NCI-H1930 (cell line): ENCODE measurements at places on chromosomes 7 and 10.
A peak's percentile ranks its signal among the peaks of the same experiment; 100 is the strongest.

- no peak for DNase-seq
Observed at GRCh38 chr10:95350830-95351228, 60.0 kb upstream of the PDLIM1 start.

DNA sequence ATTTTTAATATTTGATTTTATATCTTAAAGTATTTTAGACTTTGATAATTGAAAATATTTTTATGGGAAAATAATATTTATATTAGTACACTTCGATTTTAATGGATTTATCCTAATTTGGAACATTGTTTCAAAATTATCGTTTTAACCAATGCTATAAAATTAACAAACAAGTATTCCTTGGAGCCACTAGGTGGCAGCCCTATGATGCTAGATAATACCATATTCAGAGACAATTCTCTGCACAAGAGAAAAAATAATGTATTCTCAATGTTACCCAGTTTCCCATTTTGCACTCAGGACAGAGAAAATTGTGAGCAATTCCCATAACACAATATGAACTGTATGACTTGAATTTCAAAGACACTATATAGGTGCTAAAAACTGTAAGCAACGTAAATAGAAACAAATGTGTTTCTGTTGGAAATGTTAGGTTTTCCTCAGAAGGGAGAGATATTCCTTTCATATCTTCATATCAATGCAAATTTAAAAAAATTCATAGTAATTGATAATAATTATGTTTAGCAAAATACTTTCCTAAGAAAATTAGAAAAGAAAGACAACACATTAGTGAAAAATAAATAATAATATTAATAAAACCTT, 237.8 kb downstream of the SEMA3E start:
- DNase-seq: peak; percentile 49

DNA sequence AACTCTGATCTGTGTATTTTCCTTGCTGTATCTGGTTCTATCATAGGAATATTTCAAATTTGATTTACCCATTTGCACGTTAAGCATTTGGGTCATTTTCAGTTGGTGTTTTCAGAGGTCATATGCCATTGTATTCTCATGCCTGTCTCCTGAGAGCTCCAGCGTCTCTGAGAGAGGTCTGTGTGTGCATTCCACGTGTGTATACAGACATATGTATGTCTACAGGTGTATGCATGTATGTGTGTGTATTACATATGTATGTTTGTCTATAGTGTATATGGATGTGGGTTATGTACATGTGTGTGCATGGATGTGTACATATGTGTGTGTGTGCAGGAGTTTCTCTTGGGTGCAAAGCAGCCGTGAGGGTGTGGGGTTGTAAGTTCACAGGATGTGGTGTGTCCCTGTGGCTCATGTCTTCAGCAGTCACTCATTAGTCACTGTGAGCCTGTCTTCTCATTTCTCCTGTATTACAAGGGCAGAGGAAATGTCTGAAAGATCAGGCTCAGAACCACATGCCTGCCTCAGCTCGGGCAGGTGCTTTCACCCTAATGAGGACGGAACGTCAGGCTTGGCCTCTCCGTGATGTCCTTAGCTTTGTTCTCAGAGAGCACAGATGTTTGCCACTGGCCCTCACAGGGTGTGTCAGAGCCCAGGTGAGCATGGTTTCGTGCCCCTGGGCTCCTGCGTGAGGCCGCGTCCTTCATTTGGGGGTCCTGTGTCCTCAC, 101.6 kb downstream of the NKX6-2 start:
- DNase-seq: no peak

GRCh38 chr7:54778696-54779540, 19.9 kb upstream of the SEC61G start:
- DNase-seq: no peak

DNA sequence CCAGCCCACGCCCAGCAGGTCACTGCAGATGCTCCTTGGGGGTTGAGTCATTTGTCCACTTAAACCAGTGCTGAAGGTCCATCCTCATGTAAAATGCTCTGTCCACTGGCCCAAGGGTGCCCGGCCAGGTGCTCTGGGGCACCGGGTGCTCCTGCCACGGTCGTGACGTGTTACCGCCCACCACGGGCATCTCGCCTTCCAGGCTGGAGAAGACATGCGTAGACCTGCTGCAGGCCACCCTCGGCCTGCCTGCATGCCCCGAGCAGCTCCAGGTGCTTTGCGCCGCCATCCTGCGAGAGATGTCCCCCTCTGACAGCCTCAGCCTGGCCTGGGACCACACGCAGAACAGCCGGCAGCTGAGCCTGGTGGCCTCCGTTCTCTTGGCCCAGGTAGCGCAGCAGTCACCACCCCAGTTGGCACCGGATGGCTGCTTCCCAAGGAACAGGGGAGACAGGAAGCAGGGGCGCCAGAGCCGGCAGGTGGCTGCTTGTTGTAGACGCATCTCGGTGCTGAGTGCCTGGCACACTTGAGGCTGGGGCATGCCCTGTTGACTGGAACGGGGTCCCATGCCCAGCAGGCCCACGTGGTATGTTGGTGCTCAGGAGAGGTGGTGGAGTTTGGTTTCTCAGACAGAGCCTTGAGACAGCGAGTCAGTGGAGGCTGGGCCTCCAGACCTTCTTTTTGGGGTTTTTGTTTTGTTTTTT, 6.1 kb downstream of the AP5Z1 start:
- no peak for DNase-seq

- no peak for DNase-seq
Observed at GRCh38 chr10:4086131-4086898, 301.3 kb upstream of the KLF6 start.

DNA sequence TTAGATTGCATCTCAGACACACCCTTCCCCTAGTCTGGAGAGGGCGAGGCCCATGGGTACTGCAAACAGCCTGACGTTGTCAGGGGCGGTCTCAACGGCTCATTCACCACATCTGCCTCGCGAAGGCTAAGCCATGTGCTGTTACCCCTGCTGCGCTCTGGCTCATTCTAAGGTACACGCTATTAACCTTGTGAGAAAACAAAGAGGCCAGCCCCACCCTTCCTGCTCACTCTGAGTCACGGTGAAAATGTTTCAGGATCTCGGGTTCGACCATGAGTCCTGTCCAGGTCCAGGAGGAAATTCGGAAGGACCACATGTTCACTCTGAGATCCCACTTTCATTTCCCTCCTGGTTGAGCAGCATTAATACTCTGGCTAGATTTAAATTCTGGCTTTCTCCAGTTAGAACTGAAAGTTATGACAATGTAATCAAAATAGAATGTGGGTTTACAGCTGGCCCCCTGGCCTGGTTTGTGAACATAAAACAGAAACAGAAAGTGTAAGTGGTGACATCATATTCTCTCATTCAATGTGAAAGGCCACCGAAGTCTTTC, 55.2 kb downstream of the EGFR start:
- no peak for DNase-seq

GRCh38 chr7:27994639-27995038, 186.0 kb downstream of the JAZF1 start:
- no peak for DNase-seq

- peak; percentile 13 for DNase-seq
Observed at GRCh38 chr10:102229810-102230263, 3.7 kb downstream of the ELOVL3 start.

DNA sequence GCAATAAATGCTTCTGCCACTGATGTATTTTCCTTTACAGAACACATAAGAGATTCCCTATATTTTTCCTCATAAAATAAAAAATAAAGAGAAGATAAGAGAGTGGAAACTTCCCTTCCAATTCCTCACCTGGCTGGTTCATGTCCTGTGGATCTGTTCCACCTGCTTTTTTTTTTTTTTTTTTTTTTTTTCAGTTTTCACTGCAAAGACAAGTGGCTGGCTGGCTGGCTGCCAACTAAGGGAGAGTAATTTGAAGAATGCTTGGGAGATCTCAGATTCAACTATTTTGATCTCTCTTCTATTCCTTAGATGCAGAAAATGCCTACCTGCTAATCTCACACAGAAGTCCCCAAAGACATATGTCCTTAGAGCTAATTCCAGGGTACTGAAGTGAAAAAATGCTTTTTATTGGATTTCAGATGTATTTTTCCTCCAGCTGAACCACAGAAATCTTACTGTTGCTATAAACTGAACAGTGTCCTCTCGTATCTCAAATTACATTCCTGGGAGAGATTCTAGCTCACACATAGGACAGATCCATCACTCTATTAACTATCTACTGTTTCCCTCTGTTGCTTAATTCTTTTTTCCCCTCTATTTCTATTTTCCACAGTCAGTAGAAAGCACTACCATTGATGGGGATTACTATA, 120.8 kb downstream of the NRCAM start:
- DNase-seq: peak; percentile 20

GRCh38 chr7:107932805-107933204, 41.8 kb downstream of the DLD start:
- DNase-seq: no peak

DNA sequence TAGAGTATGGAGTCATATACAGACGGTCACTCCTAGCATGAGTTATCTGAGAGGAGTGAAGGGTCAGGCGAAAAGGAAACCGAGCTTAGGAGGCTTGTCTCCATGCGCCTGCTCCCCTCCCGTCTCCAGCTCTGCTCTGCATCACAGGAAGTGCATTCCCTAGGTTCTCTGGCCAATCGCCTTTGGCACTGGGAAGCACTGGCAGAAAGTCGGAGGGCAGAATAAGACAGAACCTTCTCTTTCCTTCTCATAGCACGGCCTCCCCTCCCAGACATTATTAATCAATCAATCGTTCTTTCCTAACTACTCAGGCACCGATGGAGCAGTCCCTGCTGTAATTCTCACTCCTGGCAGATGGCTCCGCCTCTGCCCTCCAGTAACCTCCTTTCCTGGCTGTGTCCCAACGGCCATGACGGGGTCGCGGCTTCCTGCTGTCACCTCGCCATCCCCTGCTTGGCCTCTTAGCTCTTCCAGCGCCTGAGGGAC, 177.1 kb downstream of the FRMD4A start:
- DNase-seq: no peak

- no peak for DNase-seq
Observed at GRCh38 chr7:1704811-1705738, 35.0 kb downstream of the ELFN1 start.

GRCh38 chr7:94146408-94146807, 142.3 kb upstream of the BET1 start:
- DNase-seq: no peak

- DNase-seq: no peak
Observed at GRCh38 chr7:48269066-48269465, 97.8 kb downstream of the ABCA13 start.

- DNase-seq: no peak
Observed at GRCh38 chr7:16347827-16348192, 73.5 kb downstream of the CRPPA start.

DNA sequence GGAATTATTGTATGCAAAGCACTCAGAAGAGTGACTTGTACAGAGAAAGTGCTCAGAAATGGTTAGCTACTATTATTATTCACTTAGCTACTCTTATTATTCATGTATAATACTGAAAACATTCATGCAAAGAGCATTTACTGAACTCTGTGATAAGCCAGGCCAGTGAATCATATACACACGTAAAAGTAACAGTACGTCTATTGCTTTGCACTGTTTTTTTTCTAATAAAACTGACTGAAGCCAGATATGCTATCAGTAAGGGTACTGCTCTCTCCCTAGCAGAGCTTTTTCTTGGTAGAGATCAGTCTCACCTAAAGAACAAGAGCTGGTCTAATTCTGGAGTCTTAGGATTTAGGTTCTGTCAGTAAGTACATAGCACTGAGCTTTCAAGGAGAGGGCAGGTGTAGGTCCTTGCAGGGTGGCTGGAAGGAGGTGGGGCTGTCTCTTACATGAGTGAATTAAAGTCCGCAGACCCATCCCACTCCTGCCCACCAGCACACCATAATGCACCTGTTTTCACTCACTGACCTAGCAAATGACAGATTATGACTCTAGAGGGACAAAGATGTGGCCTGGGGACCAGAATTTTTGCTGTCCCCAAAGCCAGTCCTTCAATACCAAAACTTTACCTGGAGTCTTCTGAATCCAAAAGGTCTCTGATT, 145.9 kb downstream of the ARID5B start:
- DNase-seq: no peak

- no peak for DNase-seq
Observed at GRCh38 chr10:46530249-46531186, 25.9 kb downstream of the GPRIN2 start.

- DNase-seq: no peak
Observed at GRCh38 chr7:42886893-42887505, 24.9 kb downstream of the C7orf25 start.

GRCh38 chr7:139588632-139589031, 65.1 kb downstream of the CLEC2L start:
- DNase-seq: no peak

GRCh38 chr10:132624847-132625471, 87.4 kb downstream of the INPP5A start:
- DNase-seq: no peak

GRCh38 chr10:118216020-118216419, 126.1 kb downstream of the FAM204A start:
- DNase-seq: no peak

DNA sequence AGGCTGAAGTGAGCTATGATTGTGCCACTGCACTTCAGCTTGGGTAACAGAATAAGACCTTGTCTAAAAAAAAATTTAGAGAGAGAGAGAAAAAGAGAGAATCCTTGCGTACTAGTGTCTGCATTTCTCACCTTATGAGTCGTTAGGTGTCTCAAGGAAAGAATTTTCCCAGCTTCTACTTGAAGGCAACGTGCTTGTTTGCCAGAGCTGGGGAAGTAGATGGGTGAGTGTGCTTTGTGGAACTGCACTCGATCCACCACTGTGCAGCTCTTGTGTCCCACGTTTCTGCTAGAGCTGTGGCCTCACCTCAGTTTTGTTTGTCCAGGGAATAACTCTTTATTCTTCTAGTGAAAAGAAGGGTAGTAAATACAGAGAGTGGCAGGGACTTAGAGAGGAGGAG, 38.9 kb downstream of the HDAC9 start:
- DNase-seq: no peak

GRCh38 chr10:97784200-97784810, 12.5 kb upstream of the SFRP5 start:
- no peak for DNase-seq

DNA sequence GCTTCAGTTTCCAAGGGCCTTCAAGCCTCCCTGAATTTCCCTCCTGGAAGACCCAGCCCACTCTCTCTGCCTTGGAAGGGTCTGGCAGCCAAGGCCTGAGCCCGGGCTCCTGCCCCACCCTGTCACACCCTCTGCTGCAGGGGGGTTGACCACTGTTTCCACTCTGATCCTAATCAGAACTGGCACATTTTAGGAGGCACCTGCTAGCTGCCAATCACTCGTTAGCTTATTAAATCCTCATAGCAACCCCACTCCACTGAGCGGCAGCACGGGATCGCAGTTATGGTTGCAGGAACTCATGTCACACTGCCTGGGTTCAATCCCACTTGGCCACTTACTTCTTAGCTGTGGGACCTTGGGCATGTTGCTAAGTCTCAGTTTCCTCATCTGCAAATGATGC, 12.9 kb downstream of the HSPB1 start:
- no peak for DNase-seq

DNA sequence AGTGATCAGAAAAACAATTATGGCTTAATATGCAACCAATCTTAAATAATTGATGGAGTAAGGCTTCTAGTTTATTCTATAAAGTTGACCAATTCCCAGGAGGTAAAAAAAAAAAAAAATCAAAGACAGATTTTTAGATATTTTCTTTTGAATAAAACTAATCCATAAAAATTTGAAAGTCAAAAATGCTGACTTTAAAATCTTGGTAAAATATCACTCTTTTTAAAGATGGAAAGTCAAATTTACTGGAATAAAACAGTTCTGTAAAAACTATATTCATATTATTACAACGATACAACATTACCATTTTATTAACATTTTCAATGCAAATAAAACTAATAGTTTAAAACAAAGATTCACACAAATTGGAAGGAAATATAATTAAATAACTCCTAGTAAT, 5.4 kb downstream of the RELN start:
- DNase-seq: no peak

GRCh38 chr7:1100834-1101562, 13.1 kb downstream of the GPER1 start:
- DNase-seq: no peak
